ENCODE measurements at places on chromosomes 13 and 19.

DNA sequence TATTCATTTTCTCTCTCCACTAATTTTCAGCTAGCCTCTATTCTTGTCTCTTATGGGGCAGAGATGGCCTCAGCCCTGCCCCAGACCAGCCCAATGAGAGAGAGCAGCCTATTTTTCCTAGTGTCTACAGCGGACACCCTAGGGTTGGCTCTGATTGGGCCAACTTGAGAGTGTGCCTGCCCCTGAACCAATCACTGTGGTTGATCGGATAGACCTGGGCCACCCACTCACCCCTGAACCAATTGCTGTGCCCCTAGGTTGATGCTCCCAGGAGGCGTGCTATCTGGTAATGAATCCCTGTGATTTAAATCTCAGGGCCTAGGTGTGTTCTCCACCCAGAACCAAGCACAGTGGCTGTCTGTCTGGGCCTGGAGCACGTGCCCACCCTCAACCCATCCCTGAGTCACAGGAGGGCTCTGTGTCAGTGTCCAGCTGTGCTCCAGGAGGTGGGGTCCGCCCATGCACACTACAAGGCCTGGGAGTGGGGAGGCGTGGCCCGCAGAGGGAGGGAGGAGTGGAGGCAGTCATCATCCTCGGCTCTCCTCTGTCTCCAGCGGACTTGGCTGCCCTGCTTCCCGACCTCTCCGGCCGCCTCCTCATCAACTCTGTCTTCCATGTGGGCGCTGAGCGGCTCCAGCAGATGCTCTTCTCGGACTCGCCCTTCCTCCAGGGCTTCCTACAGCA is 14.9 kb upstream of the SCN1B start:
- DNase-seq, result no peak

DNA sequence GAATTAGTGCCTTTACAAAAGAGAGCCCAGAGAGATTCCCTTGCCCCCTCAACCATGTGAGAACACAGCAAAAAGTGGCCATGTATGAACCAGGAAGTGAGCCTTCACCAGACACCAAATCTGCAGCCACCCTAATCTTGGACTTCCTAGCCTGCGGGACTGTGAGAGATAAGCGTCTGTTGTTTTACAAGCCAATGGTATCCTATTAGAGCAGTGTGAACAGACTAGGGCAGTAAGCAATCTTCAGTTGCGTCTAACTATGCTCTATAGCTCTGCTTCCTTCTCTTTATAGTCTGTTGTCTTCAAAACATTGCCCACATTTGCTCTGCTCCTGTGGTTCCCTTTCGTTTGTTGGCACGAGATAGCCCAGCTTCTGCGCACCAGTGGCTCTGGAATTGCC is 109.5 kb upstream of the FNDC3A start:
- no peak for DNase-seq

GRCh38 chr13:112481458-112481857 is 105.3 kb downstream of the SPACA7 start:
- DNase-seq, result no peak

DNA sequence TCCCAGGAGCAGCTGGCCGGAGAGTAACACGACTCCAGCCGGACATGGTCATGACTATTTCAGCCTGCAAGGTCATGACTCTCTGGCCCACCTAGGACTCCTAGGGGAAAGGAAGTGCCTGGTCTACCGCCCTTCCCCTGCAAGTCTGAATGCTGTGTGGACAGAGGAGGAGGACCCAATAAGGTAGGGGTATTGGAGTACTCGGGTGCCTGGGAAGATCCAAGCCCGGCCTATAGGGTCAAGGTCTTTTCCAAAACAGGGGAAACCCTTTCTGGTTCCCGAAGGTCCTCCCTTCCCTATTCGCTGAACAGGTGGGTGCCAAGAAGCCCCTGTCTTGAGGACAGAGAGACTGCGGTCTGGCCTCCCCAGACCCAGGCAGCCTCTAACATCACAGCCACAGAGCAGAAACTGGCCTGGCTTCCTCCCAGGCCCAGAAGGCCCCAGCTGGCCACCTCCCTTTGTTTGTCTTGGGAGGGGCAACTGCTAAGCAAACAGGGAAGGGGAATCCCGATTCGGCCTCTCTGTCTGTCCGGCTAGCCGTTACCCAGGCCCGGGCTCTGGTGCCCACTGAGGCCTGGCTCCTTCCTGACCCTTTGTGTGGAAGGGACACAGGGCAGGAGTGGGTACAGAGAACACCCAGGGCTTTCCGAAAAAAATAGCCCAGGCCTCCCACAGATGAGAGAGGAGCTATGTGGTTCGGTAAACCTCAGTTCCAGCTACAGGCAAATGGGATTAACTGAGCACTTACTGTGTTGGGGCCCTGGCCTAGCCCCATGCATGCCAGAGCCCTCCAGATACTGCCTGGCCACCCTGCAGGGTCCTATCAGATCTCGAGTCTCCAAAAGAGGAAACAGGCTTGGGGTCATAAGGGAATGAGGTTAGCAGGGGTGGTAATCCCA is 5.2 kb upstream of the GRAMD1A start:
- no peak for DNase-seq

DNA sequence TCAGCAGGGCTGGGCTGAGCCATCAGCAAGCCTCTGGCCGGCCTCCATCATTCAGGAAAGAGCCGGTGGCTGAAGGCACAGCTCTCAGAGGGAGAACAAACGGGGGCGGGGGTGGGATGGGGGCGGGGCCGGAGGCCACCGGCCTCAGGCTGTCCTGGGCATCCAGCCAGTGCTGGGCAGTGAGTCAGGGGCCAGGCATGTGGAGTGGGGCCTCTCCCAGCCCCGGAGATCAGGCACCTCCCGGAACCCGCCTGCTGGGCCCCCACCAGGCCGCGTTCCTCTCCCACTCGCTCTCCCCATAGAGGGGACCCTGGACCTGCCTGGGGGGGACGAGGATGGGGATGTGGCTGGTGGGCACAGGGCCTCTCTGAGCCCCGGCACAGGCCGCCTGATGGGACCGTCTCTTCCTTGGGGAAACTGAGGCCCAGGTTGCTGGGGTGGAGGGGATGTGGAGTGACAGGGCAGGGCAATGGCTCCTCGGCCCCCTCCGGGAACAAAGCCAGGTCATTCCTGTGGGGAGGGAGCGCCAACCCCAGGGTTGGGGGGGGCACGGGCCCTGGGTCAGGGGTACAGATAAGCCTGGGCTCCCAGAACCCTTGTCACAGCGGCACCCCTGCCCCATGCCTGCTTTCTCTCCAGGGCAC is 12.9 kb downstream of the SPC24 start:
- peak; percentile 92 for DNase-seq

DNA sequence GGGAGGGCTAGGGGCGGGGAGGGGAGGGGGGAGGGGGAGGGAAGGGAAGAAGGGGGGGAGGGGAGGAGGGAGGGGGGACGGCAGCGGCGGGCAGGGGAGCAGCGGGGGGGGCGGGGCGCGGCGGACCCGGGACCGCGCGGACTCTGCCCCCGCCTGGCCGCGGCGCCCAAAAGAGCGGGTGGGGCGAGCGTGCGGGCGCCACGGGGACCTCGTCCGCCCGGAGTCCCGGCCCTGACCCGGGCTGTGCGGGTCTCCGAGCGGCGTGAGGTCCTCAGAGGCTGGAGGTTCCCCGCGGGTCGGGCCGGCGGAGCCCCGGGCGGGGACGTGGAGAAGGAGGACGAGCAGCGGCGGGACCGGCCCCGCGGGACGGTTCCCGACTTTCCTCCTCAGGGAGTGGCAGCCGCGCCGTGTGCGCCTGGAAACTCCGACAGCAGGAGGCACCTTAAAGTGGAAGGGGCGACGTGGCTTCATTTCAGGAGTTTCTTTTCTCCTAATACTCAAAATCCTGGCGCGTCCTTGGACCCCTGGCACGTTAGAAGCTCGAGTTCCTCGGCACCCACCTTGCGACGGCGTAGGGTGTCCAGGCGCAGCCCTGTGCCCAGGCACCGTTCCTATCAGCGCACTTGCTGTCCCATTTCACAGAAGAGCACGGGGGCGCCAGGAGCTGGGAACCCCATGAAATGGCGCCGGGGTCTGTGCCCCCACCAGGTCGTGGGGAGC is 518 bp upstream of the PLPP2 start:
- DNase-seq, result no peak
